ENCODE measurements at places on chromosomes 6 and 20. TPM values are rescaled to one million over a fixed set of nuclear protein-coding genes. Genes with fewer than 3 reads are reported as not detected.

DNA sequence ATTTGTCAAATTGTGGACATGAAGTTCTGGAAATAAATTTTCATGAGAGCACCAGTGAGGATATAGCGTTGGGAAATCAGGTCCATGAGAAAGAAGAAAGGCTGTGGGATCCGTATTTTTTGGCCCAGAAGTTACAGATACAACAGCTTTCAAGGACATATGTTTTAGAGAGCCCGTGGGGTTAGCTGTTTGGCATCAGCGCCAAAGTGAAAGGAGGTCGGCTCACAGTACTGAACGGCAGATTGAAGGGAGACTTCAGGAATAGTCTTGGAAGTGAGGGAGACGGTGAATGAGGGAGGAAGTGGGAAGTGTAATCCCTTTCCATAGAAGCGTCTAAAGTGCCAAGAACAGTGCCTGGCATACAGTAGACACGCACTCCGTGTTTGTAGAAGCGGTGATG lies 31.8 kb downstream of the ZDHHC14 start:
- H3K4me1 ChIP-seq, result peaks cover 24% of the 10 kb centered on the region
- DNase-seq, result no peak
- H3K27me3 ChIP-seq, result no peaks in the 10 kb centered on the region
- no peak overlapping the region for H3K4me3 ChIP-seq
- peaks cover 17% of the 10 kb centered on the region for H3K36me3 ChIP-seq

DNA sequence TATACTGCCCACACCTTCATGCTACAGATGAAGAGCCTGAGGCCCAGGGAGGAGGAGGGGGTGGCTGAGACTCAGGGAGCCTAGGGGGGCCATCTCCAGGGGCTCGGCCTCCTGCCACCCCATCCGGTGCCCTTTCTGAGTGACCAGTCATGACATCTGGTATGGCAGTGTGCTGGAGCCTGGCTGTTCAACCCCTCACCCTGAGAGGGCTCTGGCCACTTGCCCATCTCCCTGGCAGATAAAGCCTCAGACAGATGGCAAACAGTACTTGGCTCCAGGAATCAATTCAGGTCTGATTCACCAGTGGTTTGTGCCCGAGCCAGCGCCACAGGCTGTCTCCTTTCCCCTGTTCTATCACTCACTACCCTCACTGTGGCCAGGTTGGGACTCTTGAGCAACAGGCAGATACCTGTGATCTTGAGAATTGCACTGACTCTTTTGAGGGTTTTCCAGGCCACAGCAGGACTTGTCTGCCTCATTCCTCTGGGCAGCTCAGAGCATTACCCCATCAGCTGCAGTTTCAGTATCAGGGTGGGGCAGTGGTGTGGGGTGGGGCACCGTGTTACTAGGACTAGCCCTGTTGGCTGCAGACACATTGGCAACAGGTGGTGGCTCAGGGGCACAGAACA lies 22.8 kb downstream of the SRSF3 start:
- H3K36me3 ChIP-seq, result peaks cover 26% of the 10 kb centered on the region
- H3K27ac ChIP-seq, result no peak overlapping the region
- DNase-seq, result no peak
- H3K4me3 ChIP-seq, result no peak overlapping the region
- peaks cover 16% of the 10 kb centered on the region for H3K4me1 ChIP-seq
- H3K27me3 ChIP-seq, result no peaks in the 10 kb centered on the region

POLR1H gene
- total RNA-seq, result 50.5 TPM

GRCh38 chr6:35486005-35486925 lies 10.6 kb downstream of the TEAD3 start:
- no peaks in the 10 kb centered on the region for H3K4me1 ChIP-seq
- no peak overlapping the region for H3K4me3 ChIP-seq
- H3K27ac ChIP-seq, result no peak overlapping the region
- DNase-seq, result no peak

DNA sequence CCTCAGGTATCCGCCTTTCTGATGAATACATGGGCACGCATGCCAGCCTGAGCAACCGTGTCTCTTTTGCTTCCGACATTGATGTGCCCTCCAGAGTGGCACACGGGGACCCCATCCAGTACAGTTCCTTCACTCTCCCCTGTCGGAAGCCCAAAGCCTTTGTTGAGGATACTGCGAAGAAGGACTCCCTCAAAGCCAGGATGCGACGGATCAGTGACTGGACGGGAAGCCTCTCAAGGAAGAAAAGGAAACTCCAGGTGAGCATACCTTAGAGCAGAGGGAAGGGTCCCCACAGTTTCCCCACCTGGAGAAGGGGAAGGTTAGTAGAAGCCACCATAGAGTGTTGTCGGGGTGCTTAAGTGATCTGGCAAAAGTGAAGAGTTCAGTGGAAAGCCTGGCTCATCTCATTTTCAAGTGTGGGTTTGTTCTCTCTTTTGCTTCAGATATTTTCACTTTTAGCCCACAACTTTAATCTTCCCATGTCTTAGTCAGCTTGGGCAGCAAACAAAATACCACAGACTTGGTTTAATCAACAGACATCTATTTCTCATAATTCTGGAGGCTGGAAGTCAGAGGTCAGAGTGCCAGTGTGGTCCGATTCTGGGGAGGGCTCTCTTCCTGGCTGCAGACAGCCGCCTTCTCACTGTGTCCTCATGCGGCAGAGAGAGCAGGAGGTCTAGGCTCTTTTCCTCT lies 133.5 kb upstream of the CLDN20 start:
- no peaks in the 10 kb centered on the region for H3K4me1 ChIP-seq
- no peak overlapping the region for H3K27ac ChIP-seq
- no peak for DNase-seq
- no peak overlapping the region for H3K4me3 ChIP-seq

DNA sequence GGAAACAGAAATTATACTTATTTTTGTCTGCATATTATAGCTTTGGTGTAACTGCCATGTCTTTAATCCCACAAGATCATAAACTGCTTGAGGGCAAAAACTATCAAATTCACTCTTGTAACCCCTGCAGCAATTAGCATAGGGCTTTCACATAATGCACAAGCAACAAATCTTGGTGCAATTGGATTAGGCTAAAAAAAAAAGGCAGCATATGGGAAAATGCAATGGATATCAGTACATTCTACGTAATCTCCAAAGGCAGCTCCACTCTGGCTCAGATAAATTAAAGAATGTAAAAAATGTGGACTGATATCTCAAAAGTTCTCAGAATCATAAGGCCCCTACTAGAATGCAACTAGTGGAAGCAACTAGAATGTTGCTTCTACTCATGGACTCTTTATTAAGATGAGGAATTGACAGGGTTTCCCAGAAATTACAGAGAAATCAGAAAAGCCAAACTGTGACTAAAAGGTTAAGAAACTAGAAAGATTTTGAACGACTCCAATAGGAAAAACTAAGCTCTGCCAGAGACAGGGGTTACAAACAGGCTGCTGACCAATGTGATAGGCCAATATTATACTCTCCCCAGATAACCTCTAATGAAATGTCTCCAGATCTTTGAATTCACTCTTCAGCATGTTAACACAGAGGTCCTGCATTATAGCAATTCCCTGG lies 55.0 kb downstream of the FILIP1 start:
- no peak overlapping the region for H3K27ac ChIP-seq
- no peak overlapping the region for H3K4me3 ChIP-seq
- no peaks in the 10 kb centered on the region for H3K27me3 ChIP-seq
- no peak for DNase-seq
- no peaks in the 10 kb centered on the region for H3K36me3 ChIP-seq

DNA sequence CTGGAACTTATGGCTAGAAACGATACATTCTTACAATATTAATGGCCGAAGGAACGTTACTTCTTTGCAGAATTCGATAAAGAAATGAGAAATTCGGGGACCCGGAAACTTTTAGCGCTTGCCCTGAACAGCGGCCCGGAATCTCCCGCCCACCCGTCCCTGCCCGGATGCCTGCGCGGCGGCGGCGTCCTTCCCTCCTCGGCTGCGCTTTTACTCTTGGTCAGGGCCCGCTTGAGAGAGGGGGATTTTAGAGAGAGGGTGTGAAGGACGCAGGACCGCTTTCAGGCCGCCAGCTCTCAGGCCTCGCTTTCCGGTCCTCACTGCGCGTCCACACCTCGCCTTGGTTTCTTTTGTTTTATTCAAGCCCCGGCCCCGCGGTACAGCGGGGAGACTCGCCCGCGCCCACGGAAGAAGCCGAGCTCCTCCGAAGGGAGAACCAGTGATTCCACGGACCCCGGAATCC lies 243.7 kb downstream of the ARID1B start:
- peak overlapping the region; percentile 90 for H3K4me3 ChIP-seq
- H3K36me3 ChIP-seq, result peaks cover 2% of the 10 kb centered on the region
- H3K4me1 ChIP-seq, result peaks cover 71% of the 10 kb centered on the region
- no peak for DNase-seq

STMND1 gene
- total RNA-seq, result not detected

DNA sequence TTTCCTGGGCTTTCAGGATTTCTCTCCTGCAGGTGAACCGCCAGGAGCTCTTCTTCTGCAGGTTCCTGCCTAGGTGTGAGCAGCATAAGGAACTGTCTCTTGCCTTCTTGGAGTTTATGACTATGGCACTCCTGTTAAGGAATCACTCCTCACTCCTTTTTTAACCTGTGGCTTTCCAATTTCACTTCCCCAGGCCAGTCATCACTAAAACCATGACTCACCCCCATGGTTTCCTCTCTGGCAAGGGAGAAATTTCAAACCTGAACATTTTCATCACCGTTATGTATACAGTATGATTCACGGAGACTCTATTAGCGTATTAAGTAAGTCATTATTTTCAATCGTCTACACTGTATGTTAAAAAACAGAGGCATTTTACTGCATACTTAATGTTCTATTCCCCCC lies 78.2 kb upstream of the ARID1B start:
- peaks cover 79% of the 10 kb centered on the region for H3K4me1 ChIP-seq
- H3K36me3 ChIP-seq, result no peaks in the 10 kb centered on the region
- no peaks in the 10 kb centered on the region for H3K27me3 ChIP-seq
- peak overlapping the region; percentile 92 for H3K27ac ChIP-seq
- peak overlapping the region; percentile 74 for H3K4me3 ChIP-seq
- DNase-seq, result no peak

TMEM14C gene
- total RNA-seq, result 23.0 TPM

DNA sequence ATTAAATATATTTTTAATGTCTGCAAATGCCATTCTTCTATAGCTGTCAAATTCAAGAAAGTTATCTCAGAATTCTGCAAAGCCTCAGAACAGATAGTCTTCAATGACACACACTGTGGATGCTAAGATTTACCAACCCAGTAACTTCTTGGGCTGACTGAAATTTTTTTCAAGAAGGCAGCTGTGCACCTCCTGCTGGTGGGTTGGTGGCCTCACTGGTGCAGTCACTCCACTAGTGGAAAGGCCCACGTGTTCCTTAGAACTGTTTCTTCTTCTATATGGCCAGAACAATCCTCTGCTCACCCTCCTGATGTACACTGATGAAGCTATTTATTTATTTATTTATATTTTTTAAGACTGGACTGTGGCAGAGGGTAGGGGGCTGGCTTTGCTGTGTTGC lies 28.1 kb upstream of the MTCL3 start:
- no peak overlapping the region for H3K4me3 ChIP-seq
- H3K27ac ChIP-seq, result no peak overlapping the region
- peaks cover 19% of the 10 kb centered on the region for H3K27me3 ChIP-seq

DNA sequence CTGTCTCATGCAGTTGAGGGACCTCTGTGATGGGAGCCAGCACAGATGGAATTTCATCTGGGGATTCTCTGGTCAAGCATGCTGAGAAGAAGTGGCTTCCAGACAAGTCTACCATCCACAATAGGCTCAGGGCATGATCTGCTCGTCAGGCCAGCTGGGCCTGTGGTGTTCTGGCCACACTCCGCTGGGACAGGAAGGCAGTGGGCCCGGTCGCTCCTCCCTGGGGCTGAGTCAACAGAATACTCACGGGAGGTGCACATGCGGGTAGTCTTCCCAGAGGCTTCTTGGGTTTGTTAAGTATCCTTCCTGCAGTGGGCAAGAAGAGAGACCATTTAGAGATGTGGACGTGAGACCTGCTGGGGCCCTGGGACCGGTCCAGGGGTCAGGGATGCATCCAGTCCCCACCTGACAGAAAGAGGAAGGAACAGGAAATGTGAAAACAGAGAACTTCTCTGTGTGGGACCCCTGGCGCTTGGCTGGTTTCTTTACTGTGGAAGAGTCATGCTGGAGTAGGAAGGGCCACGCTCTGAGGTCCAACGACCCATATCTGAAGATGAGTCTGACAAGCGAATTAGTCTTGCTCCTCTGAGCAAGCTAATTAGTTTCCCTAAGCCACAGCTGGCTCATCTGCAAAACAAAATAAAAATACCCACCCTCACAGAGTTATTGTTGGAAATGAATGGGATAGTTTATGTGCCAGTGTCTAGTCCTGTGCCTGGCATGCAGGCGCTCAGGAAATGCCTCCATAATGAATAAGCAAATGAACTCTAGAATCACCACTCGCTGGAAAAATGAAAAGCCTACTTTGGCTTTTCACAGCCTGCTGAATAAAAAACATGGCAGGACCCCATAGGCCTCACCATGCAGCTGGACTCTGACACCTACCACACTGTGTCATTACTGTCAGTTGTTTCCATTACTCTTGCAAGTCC lies 67.3 kb downstream of the TRAM2 start:
- H3K4me1 ChIP-seq, result peaks cover 6% of the 10 kb centered on the region
- H3K27ac ChIP-seq, result no peak overlapping the region
- no peak for DNase-seq
- no peak overlapping the region for H3K4me3 ChIP-seq
- peaks cover 82% of the 10 kb centered on the region for H3K36me3 ChIP-seq

DNA sequence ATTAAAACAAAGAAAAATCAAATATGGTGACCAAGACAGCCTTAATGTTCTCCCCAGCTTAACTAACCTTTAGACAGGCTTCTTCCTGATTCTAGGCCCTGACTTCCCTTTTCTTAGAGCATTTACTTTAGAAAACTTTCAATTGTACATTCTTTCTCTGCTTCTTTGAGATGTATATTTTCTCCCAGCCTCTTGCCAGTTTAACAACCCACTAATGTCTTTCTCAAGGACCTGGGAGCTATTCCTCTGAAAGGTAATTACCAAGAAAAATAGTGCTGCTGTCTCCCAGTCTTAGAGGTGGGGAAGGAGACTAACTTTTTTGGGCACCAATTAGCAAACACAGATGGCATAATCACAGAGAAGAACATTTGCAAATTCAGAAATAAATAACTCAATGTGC lies 62.8 kb upstream of the KCNQ5 start:
- no peak overlapping the region for H3K4me3 ChIP-seq
- DNase-seq, result no peak

DNA sequence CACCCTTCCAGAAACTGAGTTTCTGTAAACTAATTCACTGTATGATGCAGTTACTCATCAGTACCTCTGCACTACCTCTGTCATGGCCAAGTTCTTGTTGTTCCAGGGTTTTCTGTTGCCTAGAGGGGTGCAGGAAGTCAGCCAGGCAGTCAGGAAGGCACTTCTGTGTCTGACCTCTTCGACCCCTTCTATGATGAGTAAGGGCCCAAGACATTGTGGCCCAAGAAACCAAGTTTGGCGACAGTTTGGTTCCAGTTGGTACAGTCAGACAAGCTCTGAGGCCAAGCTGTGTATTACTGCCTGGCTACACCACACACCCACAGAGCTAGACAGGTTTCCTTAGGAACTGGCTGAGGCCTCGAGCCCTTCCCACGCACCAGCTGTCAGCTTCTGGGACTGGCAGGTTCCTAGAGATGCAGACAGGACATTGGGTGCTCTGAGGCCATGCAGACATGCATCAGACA lies 41.2 kb downstream of the TRAF3IP2 start:
- H3K27ac ChIP-seq, result peak overlapping the region; percentile 20
- H3K4me3 ChIP-seq, result no peak overlapping the region
- H3K27me3 ChIP-seq, result no peaks in the 10 kb centered on the region
- no peak for DNase-seq
- peaks cover 23% of the 10 kb centered on the region for H3K4me1 ChIP-seq

- DNase-seq, result no peak
- H3K27me3 ChIP-seq, result peaks cover 6% of the 10 kb centered on the region
- H3K36me3 ChIP-seq, result no peaks in the 10 kb centered on the region
- no peak overlapping the region for H3K27ac ChIP-seq
Measured at GRCh38 chr6:138560130-138560860, 61.0 kb upstream of the NHSL1 start.
